NCI-H1105 (cell line): ENCODE measurements at places on chromosomes 6 and 20.

- no peak for DNase-seq
These were observed 75.8 kb downstream of the QRSL1 start for GRCh38 chr6:106705156-106705555.

GRCh38 chr20:45878076-45878761 lies 2.8 kb upstream of the ZSWIM1 start:
- DNase-seq = no peak

DNA sequence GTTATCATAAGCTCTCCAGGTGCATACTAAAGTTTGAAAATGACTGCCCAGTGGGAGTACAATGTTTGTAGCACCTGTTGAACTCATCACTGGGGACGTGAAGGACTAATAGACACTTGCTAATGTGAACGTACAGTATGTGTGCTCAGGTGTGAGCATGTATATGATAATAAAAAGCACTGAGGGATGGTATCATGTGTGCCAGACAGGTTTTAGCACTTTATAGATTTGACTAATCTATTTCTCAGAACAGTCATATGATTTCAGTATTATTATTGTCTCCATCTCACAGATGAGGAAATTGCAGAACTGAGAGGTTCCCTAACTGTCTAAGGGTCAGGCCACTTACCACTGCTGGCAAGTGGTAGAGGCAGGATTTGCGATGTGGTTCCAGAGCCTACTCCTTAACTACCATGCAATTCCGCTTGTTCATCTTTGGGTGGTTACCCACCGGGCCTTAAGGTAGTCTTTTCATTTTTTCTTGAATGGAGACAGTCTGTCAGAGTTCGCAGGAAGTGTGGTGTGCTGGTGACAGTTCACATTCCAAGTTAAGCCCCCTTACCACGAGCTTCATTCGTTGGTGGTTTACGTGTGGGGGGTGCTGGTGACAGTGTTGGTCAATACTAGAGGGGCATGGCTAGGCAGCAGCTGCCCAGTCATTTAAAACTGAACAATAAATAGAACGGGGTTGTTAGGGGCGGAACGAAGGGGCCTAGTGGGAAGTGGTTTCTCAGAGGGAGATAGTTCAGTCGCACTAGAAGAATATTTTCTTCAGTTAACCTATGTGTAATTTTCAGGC lies 46.8 kb downstream of the RREB1 start:
- DNase-seq = no peak

DNA sequence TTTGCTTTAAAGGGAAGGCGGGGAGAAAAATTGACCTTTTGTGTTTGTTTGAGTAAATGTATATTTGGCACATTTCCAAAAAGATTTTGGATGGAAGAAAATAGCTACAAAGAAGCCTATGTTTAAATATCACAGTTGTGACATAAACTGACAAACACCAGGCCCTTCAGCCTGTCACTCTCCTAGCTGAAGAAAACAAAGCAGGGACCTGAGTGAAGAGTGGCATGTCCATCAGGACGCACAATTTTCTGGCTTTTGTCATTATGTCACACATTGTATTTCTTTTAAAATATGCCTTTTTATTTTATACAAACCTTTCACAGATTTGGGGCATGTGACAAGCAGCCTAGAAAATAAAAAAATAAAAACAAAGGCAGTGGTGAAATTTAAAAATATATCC lies 241.2 kb downstream of the OGFRL1 start:
- no peak for DNase-seq

DNA sequence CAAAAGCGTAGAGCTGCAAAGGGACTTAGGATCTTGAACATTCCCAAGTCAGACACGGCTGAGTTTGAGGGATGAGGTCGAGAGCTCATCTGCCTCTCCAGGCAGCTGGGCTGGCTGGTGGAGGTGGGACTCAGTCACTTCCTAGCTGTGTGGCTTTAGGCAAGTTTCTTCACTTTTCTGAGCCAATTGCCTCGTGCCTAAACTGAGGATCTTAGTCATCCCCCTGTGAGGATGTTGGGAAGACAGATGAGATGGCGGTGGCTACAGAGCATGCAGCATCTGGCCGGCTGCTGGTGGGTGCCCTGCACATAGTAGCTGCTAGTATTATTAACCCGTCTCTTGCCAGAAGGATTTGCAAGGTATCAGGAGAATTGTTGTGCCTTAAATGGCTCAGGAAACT lies 27.5 kb downstream of the TFAP2C start:
- no peak for DNase-seq

GRCh38 chr6:106466211-106466610 lies 105.7 kb downstream of the CRYBG1 start:
- no peak for DNase-seq

DNA sequence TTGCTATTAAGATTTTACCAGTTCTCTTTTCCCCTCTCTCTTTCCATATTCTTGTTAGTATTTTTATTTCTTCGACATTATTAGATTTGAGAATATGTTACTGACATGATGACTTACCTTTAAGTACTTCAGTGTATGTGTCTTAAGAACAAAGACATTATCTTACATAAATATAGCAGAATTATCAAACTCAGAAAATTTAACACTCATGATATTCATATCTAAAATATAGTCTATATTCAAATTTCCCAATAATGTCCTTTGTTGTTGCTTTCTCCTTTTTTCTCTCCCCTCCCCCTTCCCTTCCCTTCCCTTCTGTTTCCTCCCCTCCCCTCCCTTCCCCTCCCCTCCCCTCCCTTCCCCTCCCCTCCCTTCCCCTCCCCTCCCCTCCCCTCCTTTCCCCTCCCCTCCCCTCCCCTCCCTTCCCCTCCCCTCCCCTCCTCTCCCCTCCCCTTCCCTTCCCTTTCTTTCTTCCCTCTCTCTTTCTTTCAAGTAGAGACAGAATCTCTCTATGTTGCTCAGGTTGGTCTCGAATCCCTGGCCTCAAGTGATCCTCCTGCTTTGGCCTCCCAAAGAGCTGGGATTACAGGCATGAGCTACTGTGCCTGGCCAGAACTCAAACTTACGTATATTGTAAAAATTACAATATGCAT lies 56.5 kb downstream of the RSPH3 start:
- DNase-seq = no peak

- no peak for DNase-seq
These were observed 55.8 kb upstream of the SCML4 start for GRCh38 chr6:107879941-107880340.

- DNase-seq = no peak
These were observed 178.9 kb downstream of the SOX4 start for GRCh38 chr6:21772477-21772876.

- DNase-seq = no peak
These were observed 504.2 kb upstream of the ID4 start for GRCh38 chr6:19332806-19333460.

- no peak for DNase-seq
These were observed 174.8 kb downstream of the IBTK start for GRCh38 chr6:82072751-82073150.

DNA sequence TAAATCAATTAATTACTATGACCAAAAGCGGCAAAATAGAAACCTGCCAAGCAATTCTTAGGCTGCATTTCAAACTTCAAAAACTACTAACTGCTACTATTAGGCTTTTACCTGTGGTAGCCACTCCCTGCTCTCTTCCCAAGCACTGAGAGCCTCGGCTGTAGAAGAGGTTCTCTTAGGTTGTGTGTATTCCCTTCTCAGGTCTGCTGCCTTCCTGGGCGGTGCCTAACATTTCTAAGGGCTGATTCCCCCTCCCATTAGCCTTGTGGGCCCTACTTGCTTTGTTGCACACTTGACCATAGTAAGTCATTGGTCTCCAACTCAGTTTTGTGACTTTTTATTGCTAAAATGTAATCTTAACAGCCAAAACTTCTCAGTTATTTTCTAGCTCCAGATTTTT lies 146.1 kb upstream of the C6orf118 start:
- DNase-seq = no peak

DNA sequence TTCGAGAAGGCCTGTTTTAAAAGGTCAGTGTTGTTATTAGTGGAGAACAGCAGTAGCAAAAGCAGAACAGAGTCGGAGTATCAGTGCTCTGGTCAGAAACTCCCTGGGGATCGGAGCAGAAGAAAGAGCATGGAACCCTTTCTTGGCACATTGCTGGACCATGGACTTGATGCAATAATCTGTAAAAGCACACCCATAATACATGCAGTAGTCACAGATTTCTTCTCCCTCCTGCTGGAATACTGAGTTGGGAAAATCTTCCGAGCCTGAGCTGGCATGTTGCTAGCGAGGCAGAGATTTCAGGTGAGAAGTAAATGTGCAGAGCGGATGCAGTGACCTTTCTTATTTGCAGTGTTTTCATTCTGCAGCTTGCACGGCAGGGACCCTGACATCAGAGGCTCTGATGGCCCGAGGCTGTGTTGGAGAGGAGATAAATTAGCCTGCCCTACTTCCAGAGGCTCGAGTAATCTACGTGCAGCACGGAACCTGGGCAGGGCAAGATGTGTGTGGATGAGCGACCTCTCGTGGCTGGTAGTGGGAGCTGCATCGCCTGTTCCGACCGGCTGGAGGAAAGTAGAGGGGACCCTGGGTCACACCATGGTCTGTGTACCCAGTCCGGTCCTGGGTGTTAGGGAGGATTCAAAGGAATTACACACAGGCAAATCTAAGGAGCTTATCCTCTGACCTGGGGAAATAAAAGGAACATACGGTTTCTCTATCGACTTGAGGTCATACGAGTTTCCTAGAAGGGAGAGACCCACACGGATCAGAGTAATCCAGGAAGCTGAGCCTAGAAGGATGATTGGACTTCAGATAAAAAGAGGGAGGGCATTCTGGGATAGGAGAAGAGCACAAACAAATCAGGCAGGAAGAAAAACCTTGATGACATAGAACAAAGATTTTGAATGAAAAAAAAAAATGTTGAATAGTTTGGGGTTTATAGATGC lies 137.0 kb upstream of the STMND1 start:
- DNase-seq = peak; percentile 56

DNA sequence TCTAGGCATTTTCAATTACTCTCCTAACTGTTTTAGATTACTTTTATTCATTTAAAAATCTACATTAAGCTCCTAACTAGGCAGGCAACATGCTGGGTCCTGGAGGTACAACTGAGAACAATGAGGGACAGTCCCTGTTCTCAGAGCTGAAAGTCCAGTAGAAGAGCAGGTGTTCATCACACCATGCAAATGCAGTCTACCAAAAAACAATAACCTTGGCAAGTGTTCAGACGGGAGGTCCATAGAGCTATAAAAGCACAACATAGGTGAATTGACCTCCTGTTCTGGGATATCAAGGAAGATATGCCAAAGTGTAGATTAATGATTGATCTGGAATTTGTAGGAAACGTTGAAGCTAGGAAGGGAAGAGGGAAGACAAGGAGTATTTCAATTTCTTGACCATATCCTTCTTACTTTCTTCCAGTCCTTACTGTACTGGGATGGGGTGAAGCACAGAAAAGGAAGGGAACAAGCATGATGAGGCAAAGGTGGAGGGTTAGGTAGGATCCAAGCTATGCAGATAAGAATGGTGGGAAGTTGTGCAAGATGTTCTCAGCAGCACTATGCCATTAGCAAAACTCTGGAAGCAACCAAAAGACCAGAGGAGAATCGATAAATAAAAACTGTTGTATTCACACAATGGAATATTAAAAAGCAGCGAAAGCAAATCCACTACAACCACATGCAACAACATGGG lies 485.7 kb upstream of the JARID2 start:
- DNase-seq = no peak

GRCh38 chr6:129637340-129638054 lies 72.5 kb downstream of the ARHGAP18 start:
- DNase-seq = no peak

DNA sequence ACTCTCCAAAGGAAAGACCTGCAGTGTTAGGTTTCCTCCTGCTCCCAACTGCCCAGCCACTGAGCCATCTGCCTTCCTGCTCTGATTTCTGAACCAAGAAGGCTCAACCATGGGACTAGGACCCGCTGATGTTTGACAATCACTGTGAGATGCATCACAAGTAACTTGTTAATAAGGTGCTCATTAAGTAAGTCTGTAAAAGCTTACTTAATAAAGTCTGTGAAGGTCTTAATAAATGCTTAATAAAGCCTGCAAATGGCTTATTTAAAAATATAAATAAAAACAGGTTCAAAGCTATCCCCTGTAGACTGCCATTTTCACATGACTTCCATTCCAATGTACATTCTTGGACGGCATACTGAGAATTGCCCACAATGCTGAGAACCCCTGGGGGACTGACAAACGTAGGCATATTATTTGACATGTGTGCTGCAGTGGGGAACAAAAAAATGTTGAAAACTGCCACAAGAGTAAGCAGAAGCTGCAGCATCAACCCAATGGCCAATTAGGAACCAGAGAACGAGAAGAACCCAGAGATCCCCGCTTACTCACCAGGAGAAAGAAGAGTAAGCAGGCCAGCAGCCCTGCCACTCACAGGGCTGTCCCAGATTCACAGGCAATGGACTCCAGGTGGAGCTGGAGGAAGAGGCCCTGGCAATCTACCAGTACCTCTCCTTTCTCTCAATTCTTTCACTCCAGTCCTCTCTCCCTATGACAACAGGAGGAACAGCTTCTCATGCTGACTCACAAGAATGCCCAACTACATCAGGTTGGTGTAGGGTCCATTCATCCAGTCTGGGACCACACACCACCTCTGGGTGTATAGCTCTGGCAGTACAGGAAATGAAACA lies 19.5 kb downstream of the KIF13A start:
- DNase-seq = no peak

GRCh38 chr20:44342248-44342647 lies 5.4 kb downstream of the R3HDML start:
- no peak for DNase-seq

GRCh38 chr6:36920546-36920945 lies 34.0 kb upstream of the PI16 start:
- DNase-seq = no peak

GRCh38 chr6:57255451-57256169 lies 33.5 kb upstream of the RAB23 start:
- DNase-seq = no peak

DNA sequence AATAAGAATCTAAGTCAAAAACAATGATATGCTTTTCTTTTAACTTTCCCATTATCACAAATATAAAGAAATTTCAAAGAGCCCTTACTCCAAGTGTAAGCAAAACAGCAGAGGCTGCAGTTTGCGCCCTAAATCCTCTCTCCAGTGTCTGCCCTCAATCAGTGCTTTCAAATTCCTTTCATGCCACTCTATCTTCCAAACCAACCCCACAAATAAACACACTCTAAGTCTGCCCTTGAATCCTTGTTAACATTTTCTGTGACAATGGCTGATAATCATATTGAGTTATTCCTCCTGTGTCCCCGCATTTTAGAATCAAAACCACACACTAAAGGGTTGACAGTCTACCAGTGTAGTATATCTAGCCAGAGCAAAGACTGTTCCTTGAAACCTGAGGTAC lies 317.9 kb upstream of the MARCKS start:
- no peak for DNase-seq

DNA sequence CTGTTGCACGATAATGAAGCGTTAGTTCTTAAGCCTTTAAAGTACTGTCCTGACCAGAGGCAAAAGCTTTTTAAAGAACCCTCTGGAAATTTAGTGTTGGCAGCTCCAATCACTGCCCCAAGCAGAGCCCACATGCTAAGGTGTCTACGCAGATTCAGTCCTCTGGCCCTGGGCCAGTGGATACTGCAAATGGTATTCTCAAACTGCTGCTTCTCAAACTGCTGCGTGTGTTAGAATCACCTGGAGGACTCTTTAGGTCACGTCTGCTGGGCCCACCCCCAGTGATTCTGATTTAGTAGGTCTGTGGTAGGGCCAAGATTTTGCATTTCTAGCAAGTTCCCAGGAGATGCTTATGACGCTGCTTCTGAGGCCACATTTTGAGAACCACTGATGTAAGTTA lies 96.0 kb upstream of the CCDC28A start:
- no peak for DNase-seq
